ENCODE measurements at places on chromosomes 5 and 9.

DNA sequence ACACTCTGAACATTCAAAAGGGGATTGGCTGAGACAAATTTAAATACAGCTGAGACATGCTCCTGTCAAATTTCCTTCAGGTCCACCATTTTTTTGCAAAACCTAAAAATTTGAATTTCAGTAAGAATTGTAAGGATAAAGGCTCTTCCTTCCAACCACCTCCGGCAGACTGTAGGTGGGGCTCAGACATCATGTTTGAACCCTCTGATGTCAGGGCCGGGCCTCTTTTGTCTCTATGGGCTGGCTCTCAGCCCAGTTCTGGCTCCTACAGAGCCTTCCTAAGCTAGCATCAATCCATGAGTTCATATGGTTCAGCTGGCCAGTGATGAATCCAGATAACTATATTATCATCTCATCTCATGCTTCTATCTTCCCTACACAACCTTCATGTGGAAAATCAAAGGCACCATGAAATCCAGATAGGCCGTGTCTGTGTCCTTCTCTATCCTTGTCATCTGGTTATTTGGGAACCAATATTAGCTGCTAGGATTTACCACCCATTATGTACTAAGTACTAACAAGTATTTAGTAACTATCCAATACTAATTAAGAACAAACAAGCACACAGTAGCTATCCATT is 44.2 kb downstream of the NIPSNAP3B start:
- DNase-seq: peak; percentile 51
- H3K36me3 ChIP-seq: no peaks in the 10 kb centered on the region
- no peak overlapping the region for H3K4me3 ChIP-seq
- H3K27ac ChIP-seq: no peak overlapping the region

- H3K36me3 ChIP-seq: no peaks in the 10 kb centered on the region
- H3K4me3 ChIP-seq: no peak overlapping the region
- peak; percentile 4 for DNase-seq
- peaks cover 3% of the 10 kb centered on the region for H3K4me1 ChIP-seq
- no peaks in the 10 kb centered on the region for H3K27me3 ChIP-seq
Observed at GRCh38 chr5:15365070-15365469, 134.9 kb upstream of the FBXL7 start.

GRCh38 chr5:178590141-178590923 is at the start of gene COL23A1:
COL23A1 (minus strand) TSS chr5:178590393.
- H3K4me3 ChIP-seq: peak within 1 kb of the TSS; percentile 51
- peak; percentile 61 for DNase-seq
- H3K27ac ChIP-seq: no peak within 1 kb of the TSS
- peaks cover 13% of the 10 kb centered on the region for H3K4me1 ChIP-seq

DNA sequence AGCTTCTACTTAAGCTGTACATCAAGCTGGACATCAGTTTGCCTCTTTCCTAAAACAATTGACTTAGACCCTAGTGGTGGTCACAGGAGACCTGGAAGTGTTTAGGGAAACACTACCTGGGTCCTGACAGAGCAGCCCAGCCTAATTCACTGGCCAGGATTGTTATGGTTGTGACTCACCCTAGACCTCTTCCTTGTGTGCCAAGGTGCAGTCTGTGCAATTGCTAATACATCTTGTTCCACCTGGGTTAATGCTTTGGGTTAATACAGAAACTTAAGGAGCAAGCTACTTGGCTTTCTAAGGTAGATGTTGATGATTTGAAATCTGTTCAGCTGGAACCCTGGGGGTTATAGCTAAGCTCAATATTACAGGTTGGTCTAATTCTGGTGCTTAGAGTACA is 48.7 kb upstream of the SLC46A2 start:
- no peak overlapping the region for H3K27ac ChIP-seq
- no peak for DNase-seq
- H3K4me1 ChIP-seq: no peaks in the 10 kb centered on the region
- H3K27me3 ChIP-seq: peaks cover 32% of the 10 kb centered on the region
- no peaks in the 10 kb centered on the region for H3K36me3 ChIP-seq

- peaks cover 9% of the 10 kb centered on the region for H3K4me1 ChIP-seq
- DNase-seq: no peak
- no peaks in the 10 kb centered on the region for H3K36me3 ChIP-seq
Observed at GRCh38 chr5:66877843-66878242, 281.6 kb downstream of the MAST4 start.

All from A673 (cell line).